ENCODE measurements at places on chromosomes 11 and 22.

DNA sequence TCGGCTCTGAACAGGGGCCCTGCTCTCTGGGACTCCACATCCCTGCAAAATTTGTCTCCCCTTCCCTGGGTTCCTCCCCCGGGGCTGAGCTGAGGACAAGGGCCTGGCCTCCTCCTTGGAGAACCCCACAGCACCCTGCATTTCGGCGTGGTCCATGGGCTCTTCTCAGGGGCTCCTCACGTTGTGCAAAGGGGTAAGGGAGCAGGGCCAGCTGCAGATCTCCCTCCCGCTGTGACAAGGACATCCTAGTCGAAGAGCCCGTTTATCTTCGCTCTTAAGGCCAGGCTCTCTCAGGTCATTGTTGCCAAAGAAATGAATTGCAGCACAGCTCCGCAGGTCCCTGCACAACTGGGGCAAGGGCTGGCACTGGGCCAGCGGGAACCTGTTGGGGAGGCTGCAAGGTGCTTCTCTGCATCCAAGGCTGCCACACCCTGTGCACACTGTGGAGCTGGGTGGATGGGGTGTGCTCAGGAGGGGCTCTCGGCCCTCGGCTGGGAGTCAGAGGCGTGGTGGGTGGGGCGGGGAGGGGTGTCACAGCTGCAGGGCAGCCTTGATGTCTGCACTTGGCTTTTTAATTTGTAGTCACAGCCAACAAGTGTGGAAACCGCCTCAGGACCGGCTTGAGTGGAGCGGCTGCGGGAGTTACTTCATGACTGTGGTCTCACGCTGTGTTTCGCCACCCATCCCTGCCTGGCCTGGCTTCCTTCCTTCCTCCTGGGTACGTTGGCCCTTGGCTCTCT lies 26.6 kb upstream of the SEPTIN5 start:
- peak; percentile 24 for DNase-seq

- no peak for DNase-seq
Observed at GRCh38 chr22:23446796-23447350, 133.2 kb downstream of the IGLL1 start.

DNA sequence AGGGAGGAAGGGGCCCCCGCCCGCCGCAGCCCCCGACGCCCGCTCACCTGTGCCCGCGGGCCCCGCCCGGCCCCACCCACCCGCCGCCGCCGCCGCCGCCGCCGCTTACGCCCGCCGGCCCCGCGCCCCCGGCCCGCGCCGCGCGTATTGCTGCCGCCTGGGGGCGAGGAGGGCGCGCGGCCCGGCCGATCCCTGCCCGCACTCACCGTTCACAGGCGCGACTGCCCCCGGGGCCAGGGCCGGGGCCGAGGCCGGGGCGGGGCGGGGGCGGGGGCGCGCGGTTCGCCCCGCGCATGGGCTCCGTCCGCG lies 212 bp downstream of the HRAS start:
- DNase-seq, result no peak

- DNase-seq, result peak; percentile 41
Observed at GRCh38 chr11:46521961-46522681, 71.7 kb downstream of the AMBRA1 start.

DNA sequence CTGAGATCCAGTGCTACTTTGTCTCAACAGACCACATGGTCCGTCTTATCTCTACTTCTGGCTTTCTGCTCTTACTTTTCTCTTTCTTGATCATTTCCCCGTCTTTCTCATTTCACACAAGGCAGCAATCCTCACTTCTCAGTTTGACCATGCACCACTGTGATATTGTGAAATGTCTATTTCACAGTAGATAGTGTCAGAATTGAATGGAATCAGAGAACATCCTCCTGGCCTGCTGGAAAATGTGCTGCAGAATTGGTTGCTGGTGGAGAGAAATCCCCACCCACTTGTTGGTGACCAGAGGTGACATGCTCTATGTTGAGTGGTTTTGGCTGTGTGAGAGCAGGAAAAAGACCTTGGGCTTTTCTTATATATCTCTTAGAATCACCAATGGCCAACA lies 57.8 kb upstream of the RCN1 start:
- peak; percentile 17 for DNase-seq

DNA sequence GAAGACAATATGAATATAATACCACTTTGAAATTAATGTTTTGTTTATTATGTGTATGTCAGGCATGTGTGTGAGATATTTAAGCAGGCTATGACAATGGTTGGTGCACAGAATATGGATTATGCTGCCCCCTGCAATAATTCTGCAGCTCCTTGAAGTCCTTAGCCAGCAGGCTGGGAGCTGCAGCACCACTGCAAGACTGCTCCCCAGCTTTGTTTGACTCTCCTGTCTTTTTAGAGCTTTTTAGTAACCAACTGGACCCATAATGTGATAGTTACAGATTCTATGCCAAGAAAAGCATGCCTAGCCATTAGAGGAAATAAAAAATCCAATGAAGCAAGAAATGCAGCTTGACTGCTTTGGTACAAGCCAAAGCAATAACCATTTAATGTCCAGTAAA lies 535.1 kb downstream of the TMEM135 start:
- DNase-seq, result no peak

DNA sequence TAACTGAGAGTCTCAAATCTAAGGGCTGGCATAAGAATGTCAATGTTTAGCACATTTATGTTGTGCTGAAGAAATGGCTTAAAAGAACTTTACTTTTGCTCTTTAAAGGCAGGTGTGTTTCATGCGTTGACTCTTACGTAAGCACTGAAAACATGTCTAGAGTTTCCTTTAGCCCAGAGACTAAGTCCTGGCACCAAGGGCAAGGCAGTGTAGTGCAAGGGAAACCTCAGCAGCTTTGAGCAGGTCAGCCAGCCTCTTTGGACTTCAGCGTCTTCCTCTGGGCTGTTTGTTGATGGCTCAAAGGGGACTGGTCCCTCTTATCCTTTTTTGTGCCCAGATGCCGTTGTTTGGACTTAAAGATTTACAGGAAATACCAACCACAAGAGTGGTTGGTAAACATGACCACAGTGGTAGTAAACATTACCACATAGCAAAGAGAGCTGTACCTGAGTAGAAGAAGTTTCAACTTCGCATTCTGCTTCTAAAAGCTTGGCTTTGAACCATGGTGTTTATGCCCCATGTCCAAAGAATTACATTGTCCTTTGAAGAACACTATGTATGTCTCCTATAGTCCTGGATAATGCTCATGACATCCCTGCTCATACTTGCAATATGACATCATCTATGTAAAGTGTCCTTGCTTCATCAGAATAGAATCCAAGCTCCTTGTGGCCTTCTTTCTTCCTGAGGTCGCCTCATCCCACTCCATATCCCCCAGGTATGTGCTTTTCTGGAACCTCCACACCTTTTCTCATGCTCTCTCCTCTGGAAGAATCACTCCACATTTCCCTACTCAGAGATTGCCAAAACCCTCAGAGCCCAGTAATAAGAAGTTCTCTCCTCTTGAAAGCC lies 23.5 kb downstream of the TENM4 start:
- DNase-seq, result no peak

- peak; percentile 35 for DNase-seq
Observed at GRCh38 chr11:75524665-75525432, 892 bp downstream of the GDPD5 start.

DNA sequence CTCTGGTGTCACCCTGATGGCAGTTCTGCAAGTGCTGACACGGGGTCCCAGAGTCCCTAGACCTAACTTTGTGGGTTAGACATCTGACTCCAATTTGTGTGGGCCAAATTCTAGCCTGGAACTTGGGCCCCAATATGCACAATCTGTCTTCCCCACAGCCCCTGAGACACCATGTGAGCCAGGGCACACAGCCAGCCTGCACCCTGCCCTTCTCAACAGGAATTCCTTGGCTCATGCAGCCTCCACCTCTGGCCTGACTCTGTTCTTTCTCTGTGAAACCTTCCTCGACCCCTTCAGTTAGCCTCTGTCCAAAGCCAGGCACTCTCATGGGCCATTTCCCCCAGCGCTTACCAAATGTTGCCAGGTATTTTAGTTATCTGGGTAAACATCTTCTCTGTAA lies 59.1 kb upstream of the POU2AF1 start:
- DNase-seq, result no peak

DNA sequence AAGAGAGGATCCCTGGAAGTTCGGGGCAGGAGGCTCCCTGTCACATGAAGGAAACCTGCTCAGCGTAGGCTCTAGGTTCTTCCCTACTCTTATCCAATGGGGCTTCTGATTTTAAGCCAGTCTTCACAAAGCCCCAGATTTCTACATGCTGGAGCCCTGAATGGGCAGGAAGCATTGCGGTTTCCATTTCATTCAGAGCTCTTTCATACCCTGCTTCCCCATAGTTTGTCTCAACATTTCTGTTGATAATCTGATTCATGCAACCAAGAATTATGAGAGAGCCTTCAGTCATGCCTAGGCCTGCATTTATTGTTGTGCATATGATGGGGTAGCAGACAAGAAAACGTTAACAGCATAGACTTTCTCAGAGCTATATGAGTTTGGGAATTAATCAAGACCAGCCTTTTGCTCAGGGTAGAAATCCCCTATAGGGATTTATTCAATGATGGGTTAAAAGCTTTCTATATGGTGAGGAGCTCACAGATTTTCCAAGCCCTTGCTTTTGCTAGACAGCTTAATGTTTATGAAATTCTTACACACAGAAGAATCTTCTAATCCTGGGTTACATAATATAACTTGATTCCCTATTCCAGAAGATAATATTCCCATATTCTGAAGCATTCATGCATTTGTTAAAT lies 15.9 kb downstream of the OR51B4 start:
- DNase-seq, result no peak

DNA sequence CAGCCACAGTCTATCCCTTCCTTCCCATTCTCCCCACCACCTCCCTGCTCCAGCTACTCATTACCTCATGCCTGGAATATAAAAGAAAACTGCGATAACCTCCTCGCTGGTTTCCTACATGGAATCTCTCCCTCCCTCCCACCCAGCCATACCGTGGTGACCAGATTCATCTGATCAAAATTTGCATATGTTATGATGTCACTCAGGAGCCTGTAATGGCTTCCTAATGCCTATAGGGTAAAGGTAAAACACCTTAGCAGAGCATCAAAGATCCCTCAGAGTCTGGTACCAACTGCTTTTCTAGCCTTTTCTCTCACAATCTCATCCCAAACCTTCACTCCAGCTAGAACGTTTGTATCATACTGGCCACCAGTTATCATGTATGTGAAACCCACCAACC lies 19.6 kb downstream of the RTN4RL2 start:
- DNase-seq, result no peak

- DNase-seq, result no peak
Observed at GRCh38 chr11:83845797-83846196, 559.6 kb upstream of the CCDC90B start.

DNA sequence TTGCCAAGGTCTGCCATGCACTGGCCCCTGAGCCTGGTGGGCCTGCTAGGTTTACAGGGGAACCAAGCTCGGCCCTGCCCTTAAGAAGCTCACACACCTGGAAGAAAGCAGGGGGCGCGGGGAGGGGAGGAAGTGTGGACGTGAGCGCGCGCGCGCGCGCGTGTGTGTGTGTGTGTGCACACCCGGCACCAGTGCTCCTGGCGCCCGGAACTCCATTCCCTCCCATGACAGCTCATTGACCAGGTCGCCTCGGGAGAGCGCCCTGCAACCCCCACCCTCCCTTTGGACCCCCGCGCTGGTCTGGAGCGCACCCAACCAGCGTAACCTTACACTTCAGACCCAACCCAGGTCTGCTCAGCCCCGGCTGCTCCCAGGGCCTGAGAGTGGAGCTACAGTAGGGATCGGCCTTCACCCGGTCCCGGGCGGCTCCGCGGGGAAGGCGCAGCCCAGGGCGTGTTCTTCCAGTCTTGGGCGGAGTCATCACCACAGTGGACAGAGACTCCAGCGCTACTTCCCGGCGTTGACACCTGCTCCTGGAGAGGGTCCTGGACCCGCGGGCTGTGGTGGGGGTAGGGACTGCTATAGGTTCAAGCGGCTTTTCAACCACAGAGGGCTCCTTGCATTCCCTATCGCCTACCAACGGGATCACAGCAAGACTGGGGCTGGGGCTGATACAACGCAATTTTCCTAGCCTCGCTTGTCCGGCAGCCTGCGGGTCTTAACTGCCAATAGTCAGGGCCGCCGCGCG lies 1.5 kb downstream of the GALNT18 start:
- DNase-seq, result no peak

GRCh38 chr22:19802001-19802893 lies 41.7 kb downstream of the TBX1 start:
- DNase-seq, result no peak

GRCh38 chr22:33440756-33441155 lies 382.6 kb upstream of the SYN3 start:
- DNase-seq, result peak; percentile 4

GRCh38 chr11:2701898-2702434 lies 2.2 kb upstream of the KCNQ1OT1 start:
- DNase-seq, result no peak

DNA sequence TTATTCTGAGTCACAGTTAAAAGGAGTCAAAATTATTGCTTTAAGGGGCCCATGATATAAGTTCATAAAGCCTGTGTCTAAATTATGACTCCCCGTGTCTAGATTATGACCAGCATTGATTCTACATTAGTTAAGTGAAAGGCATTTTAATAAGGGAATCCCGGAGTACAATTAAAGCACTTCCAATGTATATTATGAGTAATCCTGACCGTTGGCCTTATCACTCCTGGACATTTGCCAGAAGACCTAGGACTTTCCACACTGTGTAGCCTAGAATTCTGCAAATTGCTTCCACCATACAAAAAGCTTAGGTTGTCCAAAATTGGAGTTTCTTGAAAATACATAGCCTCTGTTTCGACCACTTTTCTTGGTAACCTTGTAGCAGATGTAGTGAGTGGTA lies 1292.6 kb downstream of the LRRC4C start:
- no peak for DNase-seq

DNA sequence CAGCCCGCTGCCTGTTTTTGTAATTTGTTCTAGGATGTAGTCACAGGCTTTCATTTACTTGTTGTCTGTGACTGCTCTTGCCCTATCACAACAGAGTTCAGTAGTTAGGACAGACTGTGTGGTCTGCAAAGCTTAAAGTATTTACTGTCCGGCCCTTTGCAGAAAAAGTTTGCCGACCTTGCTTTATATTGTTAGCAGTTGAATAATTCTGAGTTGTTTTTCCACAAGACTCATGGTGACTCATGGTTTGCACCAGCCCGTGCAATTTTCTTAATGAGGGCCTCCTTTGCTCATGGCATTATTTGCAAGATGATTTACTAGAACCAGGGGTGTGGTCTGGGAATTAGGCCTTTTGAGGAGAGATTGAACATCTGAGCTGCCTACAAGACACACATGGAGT lies 110.6 kb downstream of the SCN3B start:
- DNase-seq, result peak; percentile 90

GRCh38 chr22:22800716-22801115 lies 86.9 kb upstream of the IGLL5 start:
- peak; percentile 6 for DNase-seq

DNA sequence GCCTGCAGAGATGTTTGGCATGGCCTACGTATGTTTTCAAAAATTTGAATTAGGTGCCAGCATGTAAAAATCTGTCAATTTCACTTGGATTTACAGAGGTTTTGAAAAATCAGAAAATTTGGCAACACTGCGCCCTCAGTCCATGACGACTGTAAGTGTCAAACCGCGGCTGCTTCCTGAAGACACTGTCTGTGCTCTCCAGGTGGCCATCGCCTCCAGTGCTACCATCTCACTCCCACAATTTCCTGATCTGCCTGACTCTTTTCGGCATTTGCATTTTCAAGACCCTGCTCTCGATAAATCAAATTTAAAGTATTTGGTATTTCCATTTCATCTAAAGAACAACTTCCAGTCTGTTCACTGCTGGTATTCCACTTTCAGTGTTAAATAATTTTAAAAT lies 34.6 kb downstream of the VSIG10L2 start:
- no peak for DNase-seq
